Activated T-helper 1 cell treated with anti-CD3 and anti-CD28 coated beads, Interleukin-12 subunit alpha, Interleukin-12 subunit beta, Interleukin-2, Interleukin-4 antibody, amounts not matched to agents 30 ng/mL and 10 ng/mL and 1 ng/mL, durations not matched to agents 14 hours and 24 hours and 36 hours (primary cell): ENCODE measurements at places on chromosomes 7 and 10.

DNA sequence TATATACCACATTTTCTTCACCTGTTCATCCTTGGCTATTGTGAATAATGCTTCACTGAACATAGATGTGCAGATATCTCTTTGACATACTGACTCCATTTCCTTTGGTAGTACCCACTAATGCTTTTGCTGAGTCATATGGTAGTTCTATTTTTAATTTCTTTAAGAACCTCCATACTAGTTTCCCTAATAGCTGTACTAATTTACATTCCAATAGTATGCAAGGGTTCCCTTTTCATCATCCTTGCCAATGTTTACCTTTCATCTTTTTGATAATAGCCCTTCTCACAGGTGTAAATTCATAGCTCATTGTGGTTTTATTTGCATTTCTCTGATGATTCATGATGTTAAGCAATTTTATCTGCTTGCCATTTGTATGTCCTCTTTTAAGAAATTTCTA lies 159.9 kb downstream of the CALCR start:
- DNase-seq = no peak

DNA sequence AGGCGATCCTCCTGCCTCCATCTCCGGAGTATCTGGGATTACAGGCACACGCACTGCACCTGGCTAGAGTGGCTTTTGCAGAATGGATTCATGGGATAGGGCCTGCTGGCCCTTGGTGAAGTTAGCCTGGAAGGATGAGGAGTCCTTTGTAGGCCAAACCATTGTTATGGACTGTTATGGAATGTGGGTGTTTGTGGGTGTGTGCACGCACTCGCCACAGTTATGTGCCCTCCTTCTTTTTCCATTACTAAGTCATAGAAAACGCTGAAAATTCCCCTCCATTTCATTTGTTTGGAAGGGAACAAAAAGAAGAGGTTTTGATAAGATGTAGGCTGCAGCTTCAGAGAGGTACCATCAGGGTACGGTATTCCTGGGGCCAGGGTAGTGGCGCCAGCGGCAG lies 15.0 kb downstream of the ZNF862 start:
- DNase-seq = no peak

DNA sequence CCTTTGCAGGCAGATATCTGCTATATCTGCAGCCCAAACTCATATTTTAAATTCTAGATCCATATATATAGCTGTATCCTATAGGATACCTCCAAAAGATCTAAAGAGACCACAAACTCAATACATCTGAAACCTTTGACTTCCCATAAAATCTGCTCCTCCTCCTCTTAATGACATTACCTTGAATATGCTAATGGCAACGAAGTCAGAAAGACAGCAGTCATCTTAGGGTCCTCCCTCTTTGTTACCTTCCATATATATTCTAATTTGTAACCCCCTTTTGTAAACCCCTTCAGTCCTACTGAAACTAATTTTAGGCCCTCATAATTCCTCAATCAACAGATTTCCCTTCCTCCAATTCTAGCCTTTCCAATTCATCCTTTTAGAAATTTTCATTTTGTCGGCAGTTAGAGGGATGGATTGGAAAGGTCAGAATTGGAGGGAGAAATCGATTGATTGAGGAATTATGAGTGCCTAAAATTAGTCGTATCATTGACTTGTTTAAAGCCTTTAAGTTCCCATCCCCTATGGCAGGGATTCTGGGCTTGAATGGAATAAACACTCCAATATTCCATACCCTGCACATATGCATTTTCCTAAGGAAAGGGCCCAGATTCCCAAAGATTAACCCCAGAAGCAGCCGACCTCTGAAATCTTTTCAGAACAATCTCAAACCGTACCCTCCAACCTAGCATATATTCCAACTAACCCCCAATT lies 2.4 kb downstream of the SYPL1 start:
- DNase-seq = no peak

- no peak for DNase-seq
Measured at GRCh38 chr7:21374134-21374533, 53.7 kb upstream of the SP4 start.

DNA sequence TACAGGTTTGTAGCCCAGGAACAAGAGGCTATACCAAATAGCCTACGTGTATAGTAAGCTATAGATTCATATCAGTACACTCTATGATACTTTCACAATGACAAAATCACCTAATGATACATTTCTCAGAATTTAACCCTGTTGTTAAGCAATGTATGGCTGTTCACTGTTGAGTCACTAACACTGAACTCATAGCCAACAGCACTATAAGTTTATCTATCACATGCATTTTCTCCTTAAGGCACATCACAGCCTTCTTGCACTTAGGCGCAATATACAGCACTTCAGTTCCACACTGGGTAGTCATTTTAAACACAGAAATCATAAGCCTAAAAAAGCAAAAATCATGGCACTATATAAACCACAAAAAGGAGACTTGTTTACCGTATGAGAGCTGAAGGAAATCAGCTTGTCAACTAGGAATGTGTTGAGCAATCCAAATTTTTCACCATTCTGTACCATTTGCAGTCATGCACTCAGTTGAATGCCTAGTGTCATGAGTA lies 45.6 kb downstream of the ZNF438 start:
- DNase-seq = no peak

GRCh38 chr10:90461437-90462155 lies 396.2 kb downstream of the HTR7 start:
- DNase-seq = no peak

- no peak for DNase-seq
Measured at GRCh38 chr10:114714281-114714741, 56.2 kb upstream of the ABLIM1 start.
